ENCODE measurements at places on chromosomes 4 and X.

GRCh38 chr4:189124149-189124758 lies 816.4 kb upstream of the FRG1 start:
- no peak for DNase-seq

- DNase-seq: no peak
Observed at GRCh38 chr4:165208221-165208652, 876 bp downstream of the KLHL2 start.

GRCh38 chr4:73152893-73153292 lies 83.4 kb upstream of the COX18 start:
- no peak for DNase-seq

DNA sequence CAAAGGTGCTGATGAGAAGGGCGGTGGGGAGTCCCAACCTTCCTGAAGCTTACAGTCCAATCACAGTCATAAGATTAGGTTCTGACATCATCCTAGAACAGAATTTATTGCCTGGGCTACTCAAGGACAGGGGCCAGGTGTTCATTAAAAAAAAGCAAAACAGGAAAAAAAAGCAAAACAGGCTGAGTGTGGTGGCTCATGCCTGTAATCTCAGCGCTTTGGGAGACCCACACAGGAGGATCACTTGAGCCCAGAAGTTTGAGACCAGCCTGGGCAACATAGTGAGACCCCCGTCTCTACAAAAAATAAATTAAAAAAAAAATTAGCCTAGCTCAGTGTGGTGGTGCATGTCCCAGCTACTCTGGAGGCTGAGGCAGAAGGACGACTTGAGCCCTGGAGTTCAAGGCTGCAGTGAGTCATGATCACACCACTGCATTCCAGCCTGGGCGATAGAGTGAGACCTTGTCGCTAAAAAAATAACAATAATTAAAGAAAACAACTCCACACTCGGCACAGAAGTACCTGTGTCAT lies 3.0 kb downstream of the RAB9A start:
- no peak for DNase-seq

DNA sequence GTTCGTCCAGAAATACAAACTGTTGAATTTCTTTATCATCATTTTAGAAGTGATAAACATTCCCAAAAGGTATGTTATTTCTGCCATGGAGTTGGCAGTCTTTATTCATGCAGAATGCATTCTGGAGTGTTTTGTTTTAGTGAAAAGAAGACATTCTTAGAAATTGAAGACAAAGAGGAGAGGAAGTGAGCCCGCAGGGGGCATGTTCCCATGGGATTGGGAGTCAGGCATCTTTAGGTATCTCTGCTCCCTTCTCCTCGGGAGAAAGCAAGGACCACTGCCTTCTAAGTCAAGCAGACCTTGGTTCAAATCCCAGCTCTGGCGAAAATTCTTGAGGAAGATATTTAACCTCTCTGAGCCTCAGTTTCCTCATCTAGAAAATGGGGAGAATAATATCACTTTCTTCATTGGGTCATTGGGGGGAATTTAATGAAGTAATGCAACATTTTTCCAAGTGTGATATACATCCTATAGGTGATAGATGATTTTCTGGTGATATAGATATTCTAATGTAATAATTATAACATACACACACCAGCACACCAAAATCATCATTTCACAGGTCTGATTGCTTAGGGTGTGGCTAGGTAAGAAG lies 26.5 kb upstream of the CHRNA9 start:
- no peak for DNase-seq

GRCh38 chrX:16638533-16638932 lies 11.4 kb upstream of the S100G start:
- no peak for DNase-seq

GRCh38 chr4:148574502-148574901 lies 132.3 kb upstream of the NR3C2 start:
- DNase-seq: no peak

DNA sequence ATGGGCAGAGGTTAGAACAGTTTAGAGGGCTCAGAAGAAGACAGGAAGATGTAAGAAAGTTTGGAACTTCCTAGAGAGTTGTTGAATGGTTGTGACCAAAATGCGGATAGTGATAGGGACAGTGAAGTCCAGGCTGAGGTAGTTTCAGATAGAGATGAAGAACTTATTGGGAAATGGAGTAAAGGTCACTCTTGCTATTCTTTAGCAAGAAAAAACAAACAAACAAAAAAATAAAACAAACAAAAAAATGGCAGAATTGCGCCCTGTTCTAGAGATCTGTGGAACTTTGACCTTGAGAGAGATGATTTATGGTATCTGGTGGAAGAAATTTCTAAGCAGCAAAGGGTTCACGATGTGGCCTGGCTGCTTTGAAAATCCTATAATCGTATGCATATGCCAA lies 185.1 kb upstream of the SFRP2 start:
- no peak for DNase-seq

DNA sequence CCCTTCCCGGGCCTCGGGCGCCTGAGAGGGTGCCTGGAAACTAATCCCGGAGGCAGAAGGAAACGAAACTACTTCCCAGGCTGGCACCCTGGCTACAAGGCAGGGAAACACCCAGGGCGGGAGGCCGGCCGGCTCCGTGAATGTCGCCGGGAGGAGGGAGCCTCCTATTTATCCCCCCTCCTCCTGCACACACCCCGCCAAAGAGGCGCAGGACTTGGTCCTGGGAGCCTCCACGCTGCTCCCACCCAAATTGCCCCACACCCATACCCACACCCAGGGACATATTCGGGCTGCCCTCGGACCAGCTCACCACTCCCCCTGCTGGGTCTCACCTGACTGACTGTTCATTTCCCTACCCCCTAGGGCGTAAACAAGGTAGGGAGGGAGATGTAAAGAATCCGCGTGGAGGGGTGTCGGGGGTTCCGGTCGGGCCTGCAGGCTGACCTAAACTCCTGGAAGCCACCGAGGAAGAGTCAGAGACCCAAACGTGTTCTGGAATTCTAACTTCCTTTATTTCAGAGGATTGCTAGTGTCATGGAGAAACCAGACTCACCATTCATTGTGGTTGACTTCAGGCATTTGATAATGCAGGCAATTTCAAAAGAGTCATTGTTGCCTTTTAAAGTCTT lies at the start of gene BTC:
BTC (minus strand) TSS at position 142 of the 629 bp plus-strand sequence. CDS start 198 bp downstream, outside the sequence.
- DNase-seq: no peak

GRCh38 chr4:85430697-85431096 lies 44.3 kb upstream of the ARHGAP24 start:
- DNase-seq: no peak

DNA sequence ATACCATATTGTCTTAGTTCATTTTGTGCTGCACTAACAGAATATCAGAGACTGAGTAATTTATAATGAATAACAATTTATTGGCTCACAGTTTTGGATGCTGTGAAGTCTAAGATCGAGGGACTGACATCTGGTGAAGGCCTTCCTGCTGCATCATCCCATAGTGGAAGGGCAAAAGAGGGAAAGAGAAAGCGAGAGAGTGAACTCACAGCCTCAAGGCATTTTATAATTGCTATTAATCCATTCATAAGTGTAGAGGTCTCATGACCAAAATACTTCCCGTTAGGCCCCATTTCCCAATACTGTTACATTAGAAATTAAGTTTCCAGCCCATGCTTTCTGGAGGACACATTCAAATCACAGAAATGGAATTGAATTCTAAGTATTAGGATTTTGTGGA lies 554.4 kb downstream of the TRAM1L1 start:
- DNase-seq: no peak

DNA sequence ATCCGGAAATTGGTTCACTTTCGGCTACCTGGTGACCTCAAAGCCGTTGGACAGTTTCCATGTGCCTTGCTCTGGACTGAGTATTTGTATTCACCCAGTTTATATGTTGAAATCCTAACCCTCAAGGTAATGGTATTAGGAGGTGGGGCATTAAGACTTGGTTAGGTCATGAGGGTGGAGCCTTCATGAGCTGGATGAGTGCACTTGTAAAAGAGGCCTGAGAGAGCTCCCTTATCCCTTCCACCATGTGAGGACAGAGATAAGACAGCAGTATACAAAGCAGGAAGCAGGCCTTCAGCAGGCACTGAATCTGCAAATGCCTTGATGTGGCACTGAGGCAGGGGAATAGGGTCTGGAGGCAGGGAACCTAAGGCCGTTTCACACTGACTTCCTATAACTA lies 5.3 kb upstream of the OPHN1 start:
- DNase-seq: no peak

DNA sequence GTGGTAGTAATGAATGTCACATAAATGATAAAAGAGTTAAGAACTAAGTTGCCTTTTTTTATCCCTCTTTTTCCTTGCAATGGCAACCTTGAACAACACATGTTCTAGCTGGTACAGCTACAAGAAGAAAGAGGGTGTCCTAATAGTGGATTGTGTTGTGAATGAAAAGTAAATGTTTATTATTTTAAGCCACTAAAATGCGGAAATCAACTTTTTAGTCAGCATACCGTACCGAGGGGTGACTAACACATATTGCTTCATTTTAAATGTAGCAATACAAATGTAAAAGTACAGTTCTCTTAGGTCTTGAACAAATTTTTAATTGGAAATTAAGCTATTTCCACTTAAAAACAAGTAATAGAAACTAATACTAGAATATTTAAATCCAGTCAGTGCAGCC lies 17.7 kb upstream of the AP1AR start:
- no peak for DNase-seq

DNA sequence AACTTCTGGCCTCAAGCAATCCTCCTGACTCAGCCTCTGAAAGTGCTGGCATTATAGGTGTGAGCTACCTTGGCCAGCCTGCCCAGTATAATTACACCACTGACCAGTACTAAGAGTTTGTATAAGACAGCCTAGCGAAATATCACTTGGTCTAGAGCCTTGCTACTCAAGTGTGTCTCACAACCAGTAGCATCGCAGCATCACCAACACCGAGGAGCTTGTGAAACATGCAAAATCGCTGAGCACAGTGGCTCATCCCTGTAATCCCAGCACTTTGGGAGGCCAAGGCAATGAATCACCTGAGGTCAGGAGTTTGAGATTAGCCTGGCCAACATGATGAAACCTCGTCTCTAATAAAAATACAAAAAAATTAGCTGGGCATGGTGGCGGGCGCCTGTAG lies 102.0 kb upstream of the GATB start:
- DNase-seq: no peak

DNA sequence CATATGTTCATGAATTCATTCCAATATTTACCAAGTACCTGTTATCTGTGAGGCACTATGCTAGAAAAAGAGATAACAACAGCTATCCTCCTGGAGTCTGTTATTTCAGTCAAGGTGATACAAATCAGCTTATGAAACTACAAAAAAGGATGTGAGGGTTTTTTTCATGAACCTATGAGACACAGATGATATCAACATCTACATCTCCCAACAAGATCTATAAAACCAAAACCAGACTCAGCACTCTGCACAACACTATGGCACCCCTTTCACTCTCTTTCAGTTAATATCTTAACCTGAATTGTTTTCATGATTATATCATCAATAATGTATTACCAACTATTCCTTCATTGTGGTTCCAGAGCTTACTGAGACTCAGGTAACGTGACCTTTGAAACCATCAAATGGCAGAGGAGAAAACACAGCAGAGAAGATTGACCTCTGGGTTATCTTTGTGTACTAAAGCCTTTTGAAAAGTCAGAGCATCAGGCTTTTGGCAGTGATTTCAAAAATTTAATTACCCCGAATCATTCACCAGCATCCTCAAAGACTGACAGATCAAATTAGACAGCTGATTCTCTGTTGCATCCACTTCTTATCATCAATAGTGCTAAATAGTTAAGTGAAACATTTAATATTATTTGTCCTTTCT lies 244.6 kb upstream of the FTHL17 start:
- no peak for DNase-seq

- DNase-seq: no peak
Observed at GRCh38 chr4:124977045-124977444, 264.5 kb upstream of the ANKRD50 start.
